SK-MEL-5 (cell line): ENCODE measurements at places on chromosomes 3 and 15.
A peak's percentile ranks its signal among the peaks of the same experiment; 100 is the strongest.

DNA sequence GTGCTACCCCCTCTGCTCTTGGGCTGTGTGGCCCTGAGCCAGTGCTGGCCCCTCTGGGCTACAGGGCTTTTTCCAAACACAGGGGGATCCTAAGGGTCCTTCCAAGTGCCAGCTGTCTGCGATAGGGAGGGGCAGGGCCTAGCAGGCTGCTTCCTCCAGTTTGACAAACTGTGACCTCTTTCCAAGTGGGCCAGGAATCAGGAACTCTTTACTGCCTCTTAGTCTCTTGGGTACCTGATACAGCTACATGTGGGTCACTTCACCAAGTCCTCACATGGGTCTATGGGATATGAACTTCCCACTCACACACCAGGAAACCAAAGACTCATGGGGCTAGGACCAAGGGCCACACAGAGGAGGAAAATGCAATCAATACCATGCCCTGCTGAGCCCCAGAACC lies 25.4 kb downstream of the SEC61A1 start:
- DNase-seq, result no peak

DNA sequence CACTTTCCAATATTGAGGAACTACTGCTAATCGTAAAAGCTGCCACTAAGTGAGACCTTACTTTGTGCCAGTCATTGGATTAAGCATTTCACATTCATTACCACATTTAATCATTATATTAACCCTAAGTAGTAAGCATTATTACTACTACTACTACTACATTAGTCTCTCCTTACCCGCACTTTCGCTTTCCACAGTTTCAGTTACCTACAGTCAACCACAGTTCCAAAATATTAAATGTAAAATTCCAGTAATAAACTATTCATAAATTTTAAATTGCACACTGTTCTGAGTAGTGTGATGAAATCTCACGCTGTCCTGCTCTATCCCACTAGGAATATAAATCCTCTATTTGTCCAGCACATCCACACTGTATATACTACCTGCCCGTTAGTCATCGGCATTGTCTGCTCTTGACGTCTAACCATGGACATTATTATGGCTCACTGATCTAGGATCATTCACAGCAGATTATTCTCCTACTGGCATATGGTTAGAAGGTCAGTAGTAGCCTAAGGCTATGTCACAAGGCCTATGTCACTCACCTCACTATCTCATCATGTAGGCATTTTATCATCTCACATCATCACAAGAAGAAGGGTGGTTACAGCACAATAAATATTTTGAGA lies 121.1 kb downstream of the GSK3B start:
- peak; percentile 78 for DNase-seq

DNA sequence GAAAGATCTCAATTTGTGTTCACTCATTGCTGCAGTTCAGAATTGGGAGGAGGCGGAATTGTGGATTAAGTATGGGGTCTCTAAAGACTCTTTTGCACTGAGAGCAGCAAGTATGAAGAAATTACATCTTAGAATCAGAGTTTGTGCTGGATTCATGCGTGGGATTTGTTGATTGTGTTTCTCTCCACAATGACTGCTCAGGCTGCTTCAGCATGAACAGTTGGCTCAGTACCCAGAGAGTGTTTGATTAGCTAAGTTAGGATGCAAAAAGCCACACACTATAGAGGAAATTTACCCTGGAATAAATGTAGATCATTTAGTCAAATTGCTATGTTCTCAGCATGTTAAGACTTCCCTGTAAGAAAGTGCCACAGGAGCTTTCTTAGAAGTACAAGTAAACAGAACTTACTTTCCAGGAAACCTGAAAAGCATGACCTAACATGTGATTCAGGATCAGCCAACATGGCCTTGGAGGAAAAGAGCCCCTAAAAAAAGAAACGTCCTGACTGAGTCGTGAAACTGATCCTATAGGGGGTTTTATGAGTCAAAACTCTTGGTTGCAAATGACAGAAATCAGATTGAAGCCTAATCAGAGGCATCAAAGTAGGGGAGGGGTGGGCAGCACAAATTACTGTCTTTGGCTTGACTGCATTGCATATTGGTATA lies 32.6 kb downstream of the HHLA2 start:
- DNase-seq, result no peak

- DNase-seq, result no peak
These were observed 996.0 kb downstream of the OTOL1 start for GRCh38 chr3:162492446-162493081.

GRCh38 chr15:43283526-43283925 lies 16.8 kb upstream of the TGM5 start:
- DNase-seq, result no peak

DNA sequence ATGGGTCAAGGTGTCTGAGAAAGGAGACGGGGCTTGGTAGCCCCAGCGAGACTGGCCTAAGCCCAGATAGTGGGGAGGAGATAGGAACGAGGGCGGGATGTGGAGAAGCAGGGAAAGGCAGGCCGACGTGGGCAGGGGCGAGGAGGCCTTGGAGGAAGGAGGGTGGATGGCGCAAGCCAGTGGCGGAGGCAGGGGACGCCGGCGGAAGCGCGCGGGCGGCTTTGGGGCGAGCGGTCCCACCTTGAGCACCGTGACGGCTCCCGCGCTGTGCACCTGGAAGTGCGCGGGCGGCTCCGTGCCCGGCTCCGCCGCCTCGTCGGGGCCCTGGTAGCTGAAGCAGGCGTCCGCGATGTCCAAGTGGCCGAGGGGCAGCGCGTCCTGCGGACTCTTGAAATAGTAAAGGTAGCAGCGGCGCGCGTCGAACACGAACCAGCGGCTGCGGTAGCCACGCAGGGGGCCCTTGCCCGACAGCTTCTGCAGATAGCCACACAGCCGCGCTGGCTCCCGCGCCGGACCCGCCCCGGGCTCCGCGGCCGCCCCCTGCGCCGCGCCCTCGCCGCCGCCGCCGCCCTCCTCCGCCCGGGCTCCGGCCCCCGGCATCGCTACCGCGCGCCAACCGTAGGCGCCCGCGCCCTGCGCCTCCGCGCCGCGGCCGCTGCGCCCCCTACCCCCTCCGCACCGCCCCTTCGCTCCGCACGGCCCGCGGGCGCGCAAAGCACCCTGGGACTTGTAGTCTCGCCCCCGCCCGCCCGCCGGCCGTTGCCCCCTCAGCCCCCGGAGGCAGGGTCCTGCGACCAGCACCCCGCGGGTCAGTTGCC lies at the start of gene TBC1D2B:
Gene TBC1D2B (minus strand): TSS at position 659 of the 818 bp plus-strand sequence. CDS start 59 bp downstream, at position 600.
- peak; percentile 53 for DNase-seq

- DNase-seq, result no peak
These were observed at the start of the genes DUOX2 and DUOXA2 for GRCh38 chr15:45114076-45114750. Gene DUOX2 (minus strand): TSS chr15:45114172. CDS start chr15:45113411, 761 bp downstream. Gene DUOXA2 (plus strand): TSS chr15:45114326. CDS start chr15:45114606, 280 bp downstream.

- DNase-seq, result peak; percentile 16
These were observed 52.1 kb downstream of the TFG start for GRCh38 chr3:100761211-100761942.

DNA sequence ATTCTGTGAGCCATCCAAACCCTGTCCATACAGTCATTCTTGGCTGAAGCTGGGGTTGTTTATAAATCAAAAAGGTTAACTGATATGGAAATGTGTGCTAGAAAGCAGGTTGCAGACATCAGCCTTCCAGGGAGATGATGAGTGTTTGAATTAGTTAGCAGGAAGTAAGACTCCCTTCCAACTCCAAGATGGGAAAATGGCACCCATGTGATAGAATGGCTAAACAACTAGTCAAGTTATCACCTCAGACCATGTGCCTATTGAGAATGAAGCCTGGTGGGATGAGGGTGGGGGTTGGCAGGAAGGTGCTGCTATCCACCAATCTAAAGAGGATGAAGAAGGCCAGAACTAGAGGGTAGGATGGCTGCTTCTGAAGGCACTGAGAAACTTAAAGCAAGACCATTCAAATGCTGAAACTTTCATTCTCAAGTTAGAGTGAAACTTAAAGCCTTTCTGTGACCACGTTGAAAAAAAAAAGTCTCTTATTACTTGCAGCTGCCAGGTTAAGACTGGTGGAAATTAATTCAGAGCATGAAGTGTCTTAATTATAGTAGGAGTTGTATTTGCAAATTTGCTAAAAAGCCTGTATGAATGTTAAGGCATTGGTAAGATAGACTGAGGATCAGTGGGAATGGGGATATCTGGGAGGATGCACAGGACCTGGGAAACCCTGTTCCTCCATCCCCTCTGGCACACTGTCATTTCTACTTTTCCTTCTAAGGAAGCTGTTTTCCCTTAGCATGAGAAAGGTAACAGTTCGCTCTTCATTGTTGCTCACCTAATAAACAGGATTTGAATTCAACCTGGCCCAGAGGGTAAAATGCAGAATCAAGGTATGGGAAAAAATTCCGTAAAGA lies 36.8 kb downstream of the CCR3 start:
- DNase-seq, result no peak

DNA sequence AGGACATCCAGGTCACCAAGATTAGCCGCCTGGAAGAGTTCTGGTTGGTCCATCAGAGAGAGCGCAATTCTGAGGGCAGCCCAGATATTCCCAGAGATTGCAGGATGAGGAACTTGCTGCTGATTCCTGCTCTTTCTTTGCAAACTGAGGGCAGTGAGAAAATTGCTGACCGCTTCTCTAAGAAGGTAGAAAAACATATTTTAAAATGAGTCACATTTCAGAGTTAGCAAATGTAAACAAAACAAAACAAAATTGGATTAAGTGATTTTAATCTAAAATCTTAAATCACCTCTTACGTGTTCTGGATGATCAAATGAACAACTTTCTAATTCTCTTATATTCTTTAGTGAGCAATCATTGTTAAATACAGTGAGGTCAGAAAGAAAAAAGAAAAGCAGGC lies 149.0 kb downstream of the USP13 start:
- DNase-seq, result no peak

GRCh38 chr3:12054245-12054644 lies 50.1 kb downstream of the SYN2 start:
- DNase-seq, result no peak

DNA sequence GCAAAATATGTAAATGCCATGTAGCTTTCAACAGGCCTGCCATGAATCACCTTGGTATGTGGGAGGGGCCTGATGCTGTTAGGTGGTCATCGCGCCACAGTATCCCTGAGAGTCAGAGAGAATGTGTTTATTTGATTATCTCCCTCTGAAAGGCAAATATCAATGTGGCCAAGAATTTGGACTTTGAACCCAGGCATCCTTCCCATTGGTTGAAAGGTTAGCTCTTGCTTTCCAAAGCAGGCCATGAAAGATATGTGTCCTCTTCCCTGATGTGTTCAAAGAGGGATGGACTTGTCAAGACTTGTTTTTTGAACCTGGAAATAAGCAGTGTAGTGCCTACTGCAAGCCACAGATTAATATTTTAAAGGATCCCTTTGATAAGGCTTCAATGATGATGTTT lies 36.7 kb downstream of the SRP14 start:
- no peak for DNase-seq

DNA sequence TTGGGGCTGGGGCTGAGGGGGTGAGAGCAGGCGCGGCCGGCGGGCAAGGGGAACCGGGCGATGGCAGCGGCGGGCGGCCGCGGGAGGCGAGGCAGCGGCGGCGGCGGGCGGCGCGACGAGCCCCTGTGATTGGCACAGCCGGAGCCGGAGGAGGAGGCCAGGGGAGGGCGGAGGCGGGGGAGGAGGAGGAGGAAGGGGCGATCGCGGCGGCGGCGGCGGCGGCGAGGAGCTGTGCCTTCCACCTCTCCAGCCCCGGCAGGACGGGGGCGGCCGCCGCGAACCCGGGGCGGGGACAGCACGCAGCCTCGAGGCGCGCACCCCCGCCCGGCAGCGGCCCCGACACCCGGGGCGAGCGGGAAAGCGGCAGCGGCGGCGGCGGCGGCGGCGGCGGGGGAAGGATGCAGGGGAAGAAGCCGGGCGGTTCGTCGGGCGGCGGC lies at the start of gene SLCO3A1:
Gene SLCO3A1 (plus strand): TSS at position 198 of the 437 bp plus-strand sequence.
- peak; percentile 58 for DNase-seq

GRCh38 chr15:88628018-88628654 lies 7.0 kb downstream of the AEN start:
- DNase-seq, result no peak

DNA sequence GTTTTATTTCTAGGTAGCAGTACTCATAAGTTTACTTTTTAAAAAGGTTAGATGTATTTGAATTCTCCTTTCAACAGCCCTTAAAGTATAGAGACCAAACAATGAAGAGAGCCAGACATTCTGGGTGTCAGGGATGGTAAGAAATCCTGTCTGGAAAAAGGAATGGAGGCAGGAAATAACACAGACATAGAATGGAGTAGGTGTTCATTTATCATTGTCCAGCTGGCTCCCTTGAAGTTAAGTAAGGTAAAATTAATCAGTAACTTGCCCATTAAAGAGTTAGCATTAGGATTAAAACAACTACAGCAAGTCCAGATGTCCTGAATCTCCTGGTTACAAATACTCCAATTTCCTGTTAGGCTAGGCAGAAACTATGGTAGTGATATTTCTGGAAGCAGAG lies 13.5 kb upstream of the SUCNR1 start:
- no peak for DNase-seq

DNA sequence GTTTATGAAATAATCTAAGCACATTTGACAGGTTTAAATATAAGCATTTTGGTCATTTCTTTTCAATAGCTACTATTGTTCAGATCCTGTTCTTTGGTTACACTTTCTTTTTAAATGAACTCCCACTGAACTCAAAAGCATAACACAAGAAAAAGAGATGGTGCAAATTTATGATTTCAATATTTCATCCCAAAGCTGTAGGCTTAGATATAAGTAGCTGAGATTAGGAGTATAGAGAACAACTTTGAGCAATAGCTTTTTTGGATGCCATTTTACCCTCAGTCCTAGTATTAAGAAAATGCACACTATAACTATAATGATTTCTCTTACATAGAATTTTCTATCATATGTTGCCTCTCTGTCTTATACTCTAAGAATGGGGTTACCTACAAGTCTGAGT lies 213.8 kb downstream of the ATP8B4 start:
- DNase-seq, result no peak

DNA sequence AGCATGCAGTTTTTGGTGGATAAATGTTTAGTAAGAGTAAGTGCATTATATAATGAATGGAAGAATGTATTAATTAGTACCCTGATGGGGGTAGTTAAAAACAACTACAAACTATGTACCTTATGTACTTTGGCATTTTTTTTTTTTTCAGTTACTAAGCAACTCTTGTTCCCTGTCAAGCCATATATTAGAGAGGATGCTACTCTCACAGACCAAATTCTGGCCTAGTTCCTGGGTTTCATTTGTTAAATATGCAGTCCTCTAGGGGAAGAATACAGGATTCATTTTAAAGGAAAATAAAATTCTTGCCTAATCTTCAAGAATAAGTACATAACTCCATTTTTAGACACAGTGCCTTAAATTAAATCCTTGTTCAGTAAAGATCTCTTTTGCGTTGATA lies 16.9 kb downstream of the FAM98B start:
- DNase-seq, result no peak

DNA sequence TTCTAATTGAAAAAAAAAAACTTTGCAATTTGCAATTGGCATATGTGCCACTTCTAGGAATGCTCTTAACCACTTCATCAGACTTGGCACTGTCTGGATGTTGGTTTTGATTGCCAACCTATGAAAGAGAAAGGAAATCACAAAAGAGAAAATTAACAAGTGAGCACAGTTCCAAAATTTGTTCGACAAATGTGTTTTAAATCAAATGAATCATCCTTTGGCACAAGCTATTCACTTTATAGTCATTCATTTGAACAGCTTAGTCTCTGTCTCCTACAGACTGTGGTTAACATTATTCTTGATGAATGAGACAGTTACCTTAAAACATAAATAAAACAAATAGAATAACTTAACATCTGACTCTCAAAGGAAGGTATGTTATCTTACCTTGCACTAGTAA lies 265.0 kb downstream of the EPHA3 start:
- peak; percentile 3 for DNase-seq
